ENCODE measurements at places on chromosomes 2 and 18.

DNA sequence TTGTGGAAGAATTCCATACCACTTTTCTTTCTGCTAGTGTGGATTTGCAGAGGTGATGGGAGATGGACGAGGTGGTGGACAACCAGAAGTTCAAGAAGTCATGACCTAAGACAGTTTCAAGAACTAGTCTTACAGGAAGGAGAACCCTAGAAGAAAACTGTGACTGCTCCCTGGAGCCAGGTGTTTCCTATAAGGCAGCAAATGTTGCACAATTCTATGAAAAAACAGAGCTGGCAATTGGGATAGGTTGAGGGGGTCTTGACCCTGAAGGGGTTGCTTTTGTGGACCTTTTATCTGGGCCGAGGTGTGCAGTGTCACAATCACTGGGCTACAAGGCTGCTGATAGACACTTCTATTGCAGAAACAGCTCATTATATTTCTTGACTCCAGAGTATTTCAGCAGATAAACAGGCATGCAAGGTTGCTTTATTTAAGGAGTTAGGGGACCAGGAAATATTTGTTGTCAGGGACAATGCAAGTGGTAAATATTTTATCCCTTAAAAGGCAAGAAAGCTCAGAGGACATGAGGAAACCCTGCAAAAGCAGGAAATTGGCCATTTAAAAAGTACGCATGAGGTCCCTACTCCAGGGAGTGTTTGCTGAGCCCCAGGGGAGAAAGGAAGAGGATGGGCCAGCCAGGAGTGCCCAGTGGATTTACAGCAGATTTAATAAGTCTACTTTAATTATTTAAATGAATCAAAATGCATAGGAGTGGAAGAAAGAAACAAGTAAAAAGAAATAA is 22.9 kb downstream of the APCDD1 start:
- DNase-seq, result no peak

GRCh38 chr2:231646476-231646875 is 53.8 kb downstream of the TEX44 start:
- DNase-seq, result no peak

DNA sequence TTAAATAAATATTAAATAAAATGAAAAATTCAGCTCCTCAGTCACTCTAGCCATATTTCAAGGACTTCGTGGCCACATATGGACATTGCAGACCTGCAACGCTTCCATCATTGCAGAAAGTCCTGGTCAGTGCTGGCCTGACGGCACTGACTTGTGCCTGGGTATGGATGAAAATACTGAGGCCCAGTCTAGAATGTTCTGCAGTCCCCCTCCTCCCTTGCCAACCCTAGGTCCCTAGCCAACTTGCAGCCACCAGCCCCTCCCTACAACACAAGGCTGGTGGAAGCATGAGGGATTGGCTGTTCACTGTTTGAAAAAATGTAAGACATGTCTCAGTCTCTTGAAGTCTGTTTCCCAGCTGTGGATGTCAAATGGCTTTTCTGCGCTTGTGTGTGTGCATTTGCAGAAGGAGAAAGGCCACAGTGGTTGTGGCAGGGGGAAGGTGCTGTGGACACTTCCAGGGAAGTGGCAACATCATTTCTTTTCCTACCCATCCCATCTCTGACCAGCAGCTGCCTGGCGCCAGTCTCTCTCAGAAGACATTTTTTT is 9.9 kb downstream of the IGFBP5 start:
- no peak for DNase-seq

GRCh38 chr2:111201214-111201613 is 80.5 kb downstream of the BCL2L11 start:
- no peak for DNase-seq

- no peak for DNase-seq
Observed at GRCh38 chr2:11797846-11798245, 51.4 kb downstream of the LPIN1 start.

GRCh38 chr2:176892676-176893226 is 319.8 kb upstream of the HNRNPA3 start:
- DNase-seq, result no peak

GRCh38 chr18:45567123-45567522 is 48.2 kb upstream of the SLC14A2 start:
- no peak for DNase-seq

DNA sequence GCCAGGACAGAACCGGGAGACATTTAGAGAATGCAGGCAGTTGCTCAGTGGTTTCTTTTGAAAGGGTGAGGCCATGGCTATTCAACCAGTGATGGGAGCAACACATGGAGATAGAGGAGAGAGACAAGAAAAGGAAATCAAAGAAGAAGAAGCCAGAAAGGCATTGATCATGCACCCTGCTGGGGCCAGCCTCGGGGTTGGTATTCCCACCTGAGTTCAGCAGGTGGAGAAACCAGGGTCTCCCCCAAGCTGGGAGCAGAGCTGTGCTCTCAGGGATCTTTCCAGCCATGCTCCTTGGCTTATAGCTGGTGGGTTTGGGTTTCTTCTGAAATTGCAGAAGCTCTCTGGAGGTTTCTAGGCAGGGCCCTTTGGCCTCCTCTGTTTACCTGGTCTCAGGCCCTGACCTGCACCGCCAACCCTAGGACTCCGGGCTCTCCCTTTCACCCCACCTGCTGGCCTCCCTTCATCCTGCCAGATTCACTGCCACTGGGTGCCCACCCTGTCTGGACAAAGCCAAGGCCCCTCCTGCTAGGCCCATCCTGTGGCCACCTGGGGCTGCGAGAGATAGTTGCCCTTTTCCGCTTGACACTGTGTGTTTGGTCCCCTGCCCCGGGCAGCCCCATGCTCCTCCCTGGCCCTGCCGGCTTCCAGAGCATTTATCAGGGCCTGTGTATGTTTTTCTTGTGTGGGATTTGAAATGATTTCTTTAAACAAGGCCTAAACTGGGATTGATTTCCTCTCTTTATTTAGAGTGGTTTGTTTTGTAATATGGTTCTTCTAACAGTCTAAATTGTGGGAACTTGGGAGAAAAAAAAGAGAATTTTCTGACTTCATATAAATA is 126.7 kb downstream of the DDX1 start:
- no peak for DNase-seq

DNA sequence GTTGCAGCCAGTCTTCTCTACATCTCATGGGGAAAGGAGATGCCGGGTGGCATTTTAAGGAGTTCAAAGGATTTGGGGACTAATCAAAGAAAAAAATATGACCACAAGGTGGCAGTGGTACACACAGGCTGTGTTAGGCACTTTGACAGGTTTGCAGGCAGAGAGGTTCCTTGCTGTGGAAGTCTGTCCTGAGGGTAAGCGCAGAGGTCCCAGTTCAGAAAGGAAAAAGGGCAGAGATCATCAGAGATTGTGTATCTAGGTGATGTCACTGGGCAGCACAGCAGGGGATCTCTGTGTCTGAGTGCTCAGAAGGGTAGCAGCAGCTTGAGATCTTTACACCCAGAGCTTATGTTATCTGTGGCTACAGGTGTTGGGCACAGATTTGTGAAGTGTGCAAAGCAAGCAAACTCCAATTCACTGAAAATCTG is 231.4 kb downstream of the LRRTM1 start:
- peak; percentile 87 for DNase-seq

- DNase-seq, result no peak
Observed at GRCh38 chr18:69956665-69957620, 9.3 kb upstream of the CD226 start.

DNA sequence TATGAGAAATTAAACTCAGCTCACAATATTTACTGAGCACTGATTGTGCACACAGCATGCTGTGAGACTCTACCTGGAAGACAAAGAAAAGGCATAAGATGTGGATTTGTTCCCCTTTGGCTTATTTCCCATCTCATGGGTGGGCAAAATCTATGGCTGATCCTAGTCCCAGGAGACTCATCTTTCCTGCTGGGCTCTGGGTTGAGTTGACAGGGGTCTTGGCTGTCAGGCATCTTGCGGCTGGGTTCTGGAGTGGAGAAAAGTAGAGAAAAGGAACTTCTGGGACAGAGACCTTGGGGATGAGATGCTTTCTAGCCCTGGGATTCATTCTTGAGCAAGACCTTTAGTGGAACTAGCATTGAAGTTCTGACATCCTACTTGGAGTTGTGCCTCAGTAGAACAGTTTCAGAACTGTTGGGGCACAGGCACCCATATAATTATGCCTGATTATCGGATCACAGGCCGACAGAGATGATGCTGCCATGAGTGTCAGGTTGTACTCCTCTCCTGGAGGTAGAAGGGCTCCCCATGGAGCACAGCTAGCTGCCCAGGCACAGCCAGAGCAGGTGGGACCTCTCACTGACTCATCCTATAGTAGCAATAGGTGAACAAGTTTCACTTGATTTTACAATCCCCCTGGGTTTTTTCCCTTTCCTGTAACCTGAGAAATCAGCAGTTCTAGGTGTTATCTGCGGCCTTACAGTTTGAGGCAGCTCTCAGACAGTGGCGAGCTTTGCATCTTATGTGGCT is 260.9 kb downstream of the CYRIA start:
- no peak for DNase-seq

DNA sequence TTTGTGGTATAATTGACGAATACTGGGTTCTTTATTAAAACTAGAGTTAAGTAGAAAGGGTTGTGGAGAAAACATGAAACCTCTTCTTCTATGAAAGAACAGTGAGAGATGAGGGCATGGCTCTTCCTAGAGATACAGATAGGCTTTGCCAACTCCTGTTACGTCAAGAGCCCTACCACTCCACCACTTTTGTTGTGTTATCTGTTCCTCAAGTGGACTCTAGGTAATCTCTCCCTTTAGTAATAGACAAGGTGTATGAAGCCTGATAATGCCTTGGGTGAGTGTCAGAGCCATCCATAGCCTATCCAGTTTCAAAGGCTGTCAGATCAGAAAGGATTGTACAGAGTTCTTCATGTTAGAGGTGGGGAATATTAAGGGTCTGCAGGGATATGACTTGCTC is 176.4 kb downstream of the SETBP1 start:
- DNase-seq, result no peak

DNA sequence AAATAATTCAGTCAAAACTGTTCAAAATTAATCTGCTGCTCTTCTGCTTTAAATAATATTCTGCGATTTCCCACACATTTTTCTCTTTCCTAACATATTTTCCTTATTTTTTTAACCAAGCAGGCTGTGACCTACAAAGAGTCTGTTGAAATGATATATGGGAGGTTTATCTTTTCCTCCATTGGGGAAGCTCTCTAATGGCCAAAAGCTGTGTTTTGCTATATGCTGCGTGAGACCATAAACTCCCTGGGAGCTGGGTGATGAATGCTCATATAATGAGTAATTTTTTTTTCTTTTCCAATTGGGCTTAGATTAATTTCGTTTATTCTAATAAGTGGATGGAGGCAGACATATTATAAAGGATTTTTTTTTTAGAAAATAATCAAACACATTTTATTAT is 72.2 kb upstream of the MAP2 start:
- DNase-seq, result no peak

- DNase-seq, result no peak
Observed at GRCh38 chr2:169137924-169138323, 68.6 kb downstream of the DHRS9 start.
